ENCODE measurements at places on chromosomes 4 and X.

DNA sequence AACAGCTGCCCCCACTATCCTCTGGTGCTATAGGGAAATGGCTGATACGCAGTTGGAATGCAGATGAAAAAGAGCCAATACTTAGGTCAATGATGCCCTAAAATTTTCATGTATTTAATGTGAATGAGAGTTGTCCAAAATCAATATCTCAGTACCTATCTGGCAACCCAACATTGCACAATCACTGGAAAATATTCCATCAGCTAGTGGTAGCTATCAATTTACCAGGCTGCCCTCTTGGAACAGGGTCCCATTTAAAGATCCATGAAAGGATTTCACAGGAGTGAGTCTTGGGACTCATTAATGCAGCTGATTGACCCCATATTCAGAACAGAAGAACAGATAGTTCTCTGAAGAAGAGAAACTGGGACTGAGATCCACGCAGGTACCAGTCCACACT, 638.9 kb downstream of the SMARCA1 start:
- no peak for DNase-seq

- DNase-seq: no peak
These were observed 153.6 kb downstream of the MAGEB17 start for GRCh38 chrX:16320765-16321355.

GRCh38 chr4:118331352-118331751, 21.5 kb downstream of the PRSS12 start:
- no peak for DNase-seq

DNA sequence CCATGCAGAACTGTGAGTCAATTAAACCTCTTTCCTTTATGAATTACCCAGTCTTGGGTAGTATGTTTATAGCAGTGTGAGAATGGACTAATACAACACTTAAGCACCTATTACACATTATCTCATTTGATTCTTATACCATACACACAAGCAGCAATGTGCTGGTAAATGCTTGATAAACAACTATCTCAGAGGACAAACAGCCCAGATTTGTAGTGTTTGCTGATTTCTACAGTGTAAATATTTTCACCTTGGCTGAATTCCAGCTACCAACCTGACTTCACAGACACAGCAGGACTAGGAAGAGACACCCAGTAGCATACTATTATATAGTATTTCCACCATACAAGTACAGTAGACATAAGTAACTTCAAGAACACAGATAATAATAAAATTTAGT, 406.5 kb upstream of the CNKSR2 start:
- DNase-seq: peak; percentile 1

DNA sequence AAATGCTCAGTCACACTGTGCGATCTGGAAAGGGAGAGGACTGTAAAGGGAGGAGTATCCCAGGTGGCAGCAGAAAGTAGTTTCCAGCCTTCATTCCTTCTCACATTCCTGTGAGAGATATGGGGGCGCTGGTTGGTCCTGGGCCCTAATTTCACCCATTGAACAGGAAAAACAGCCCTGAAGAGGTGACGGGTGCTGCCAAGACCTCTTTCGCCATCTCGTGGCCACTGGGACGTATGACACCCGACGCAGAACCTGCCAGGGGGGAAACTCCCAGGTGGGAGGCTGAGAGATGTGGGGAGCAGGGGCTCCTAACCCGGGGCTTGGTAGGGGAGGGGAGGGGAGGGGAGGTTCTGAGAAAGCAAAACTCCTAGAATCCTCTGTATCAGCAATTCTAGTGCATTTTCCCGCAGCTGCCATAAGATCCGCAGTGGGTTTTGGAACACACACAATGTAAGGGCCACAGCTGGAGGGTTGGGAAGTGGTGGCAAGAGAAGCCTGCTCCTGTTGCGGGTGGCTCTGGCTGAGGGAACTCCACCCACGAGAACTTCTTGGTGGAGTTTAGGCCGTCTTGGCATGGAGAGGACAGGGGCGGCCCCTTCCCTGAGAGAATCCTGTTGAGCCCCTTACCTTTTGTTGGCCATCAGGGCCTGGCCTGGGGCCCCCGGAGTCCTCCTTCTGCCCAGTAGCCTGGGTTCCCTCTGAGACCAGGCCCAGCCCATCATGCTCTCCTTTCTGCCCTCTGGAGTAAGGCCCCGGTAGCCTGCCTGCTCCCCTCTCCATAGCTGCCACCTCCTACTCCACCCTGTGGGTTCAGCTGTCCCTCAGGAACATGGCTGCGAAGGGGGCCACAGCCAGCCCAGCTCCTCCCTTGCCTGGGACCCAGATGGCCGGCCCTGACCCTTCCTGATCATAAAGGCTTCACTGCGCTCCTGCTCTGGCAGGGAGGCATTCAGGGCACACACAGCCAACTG, 134.1 kb downstream of the OR13H1 start:
- DNase-seq: peak; percentile 18

DNA sequence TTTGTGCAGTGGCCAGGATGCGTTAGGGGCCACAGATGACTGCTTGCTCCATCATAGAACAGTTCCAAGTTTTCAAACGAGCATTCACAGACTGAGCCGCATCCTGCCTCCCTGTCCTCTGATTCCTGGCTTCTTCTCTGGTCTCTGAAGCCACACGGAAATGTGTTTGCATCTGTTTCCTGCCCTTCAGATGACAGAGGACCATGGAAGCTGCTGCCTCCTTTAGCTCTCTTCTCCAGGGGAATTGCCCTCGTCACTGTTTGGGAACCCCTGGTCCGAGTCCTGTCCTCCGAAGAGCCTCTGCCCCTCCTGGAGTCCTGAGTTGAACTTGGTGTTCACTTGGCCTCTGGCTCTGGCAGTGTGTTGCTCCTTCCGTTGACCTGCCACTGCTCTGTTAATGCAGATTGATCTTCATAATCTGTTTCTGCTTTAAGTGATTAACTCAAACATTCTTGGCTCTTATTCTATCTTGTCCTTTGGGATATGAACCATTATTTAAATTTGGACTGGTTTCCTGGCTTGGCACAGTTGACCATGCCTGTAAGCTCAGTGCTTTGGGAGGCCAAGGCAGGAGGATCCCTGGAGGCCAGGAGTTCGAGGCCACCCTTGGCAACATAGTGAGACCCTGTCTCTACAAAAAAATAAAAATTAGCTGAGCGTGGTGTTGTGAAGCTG, 96.0 kb downstream of the PTTG2 start:
- no peak for DNase-seq
